Thyroid gland (tissue), 4 donors: ENCODE measurements at places on chromosomes 13 and 19.

- no peaks in the 10 kb centered on the region for H3K27me3 ChIP-seq
- H3K27ac ChIP-seq, result peak overlapping the region; percentile 82
- H3K4me3 ChIP-seq, result no peak overlapping the region
- DNase-seq, result no peak
Observed at GRCh38 chr13:23735329-23735728, 153.9 kb downstream of the MIPEP start.

- H3K4me3 ChIP-seq, result no peak overlapping the region
- H3K4me1 ChIP-seq, result no peaks in the 10 kb centered on the region
- DNase-seq, result no peak
- no peaks in the 10 kb centered on the region for H3K36me3 ChIP-seq
- no peak overlapping the region for H3K27ac ChIP-seq
- H3K27me3 ChIP-seq, result no peaks in the 10 kb centered on the region
Observed at GRCh38 chr13:72284791-72285190, 417.8 kb upstream of the DACH1 start.

- H3K27me3 ChIP-seq, result no peaks in the 10 kb centered on the region
- H3K27ac ChIP-seq, result no peak overlapping the region
- no peak overlapping the region for H3K4me3 ChIP-seq
- DNase-seq, result peak; percentile 18
- no peaks in the 10 kb centered on the region for H3K36me3 ChIP-seq
Observed at GRCh38 chr19:55253842-55254624, 4.8 kb downstream of the PPP6R1 start.

DNA sequence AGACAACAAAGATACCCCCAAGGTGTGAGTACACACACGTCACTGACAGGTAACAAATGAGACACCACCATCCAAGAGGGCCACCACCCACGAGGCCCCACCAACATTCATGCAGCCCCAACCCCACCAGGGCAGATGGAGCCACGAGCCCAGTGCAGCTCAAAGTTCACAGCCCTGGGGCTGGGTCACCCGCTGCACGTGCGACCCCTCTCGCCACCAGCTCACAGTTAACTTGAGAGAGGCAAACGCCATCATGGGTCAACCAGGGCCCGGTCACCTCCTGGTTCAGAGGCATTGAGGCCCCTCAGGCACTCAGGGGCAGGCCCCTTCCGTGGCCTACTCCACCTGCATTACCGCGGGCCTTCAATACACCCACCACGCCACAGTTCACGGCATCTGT lies 49.8 kb downstream of the EPS15L1 start:
- H3K27ac ChIP-seq, result no peak overlapping the region
- peaks cover 39% of the 10 kb centered on the region for H3K36me3 ChIP-seq
- no peaks in the 10 kb centered on the region for H3K27me3 ChIP-seq
- peaks cover 4% of the 10 kb centered on the region for H3K4me1 ChIP-seq
- no peak overlapping the region for H3K4me3 ChIP-seq
- DNase-seq, result no peak

DNA sequence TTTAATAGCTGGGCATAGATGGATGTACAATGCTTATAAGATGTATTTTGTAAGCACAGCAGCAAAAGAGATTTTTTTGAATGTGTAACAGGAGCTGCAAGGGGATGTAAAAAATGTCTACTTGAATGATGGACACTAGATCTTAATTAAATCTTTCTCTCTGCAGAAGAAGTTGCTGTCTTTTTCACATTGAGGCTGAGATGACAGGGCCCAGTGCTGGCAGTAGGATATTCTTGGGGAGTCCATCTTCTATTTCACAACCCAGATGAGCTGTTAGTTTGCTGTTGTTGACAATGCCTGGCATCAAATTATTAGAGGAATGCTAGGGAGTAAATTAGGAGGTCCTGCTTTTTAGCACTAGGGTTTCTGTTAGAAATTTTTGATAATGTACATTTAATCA lies 698.7 kb downstream of the SLITRK5 start:
- H3K4me3 ChIP-seq, result no peak overlapping the region
- no peaks in the 10 kb centered on the region for H3K36me3 ChIP-seq
- no peak for DNase-seq

DNA sequence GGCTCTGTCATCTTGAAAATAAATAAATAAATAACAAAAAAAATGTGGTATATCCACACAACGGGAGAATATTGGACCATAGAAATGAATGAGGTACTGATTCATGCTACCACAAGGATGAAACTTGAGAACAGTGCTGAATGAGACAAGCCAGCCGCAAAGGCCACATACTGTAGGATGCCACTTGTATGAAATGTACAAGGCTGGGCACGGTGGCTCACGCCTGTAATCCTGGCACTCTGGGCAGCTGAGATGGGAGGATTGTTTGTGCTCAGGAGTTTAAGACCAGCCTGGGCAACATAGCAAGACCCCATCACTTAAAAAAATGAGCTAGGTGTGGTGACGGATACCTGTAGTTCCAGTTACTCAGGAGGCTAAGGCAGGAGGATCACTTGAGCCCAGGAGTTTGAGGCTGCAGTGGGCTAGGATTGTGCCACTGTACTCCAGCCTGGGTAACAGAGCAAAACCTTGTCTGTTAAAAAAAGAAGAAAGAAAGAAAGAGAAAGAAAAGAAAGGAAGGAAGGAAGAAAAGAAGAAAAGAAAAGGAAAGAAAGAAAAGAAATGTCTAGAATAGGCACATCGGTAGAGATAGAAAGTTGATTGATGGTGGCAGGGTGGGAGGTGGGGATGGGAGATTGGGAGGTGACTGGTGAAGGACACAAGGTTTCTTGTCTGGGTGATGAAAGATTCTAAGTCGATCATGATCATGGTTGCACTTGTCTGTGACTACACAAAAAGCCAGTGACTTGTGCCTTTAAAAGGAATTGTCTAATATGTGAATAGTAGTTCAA lies 20.3 kb downstream of the HPN start:
- no peak for DNase-seq
- H3K36me3 ChIP-seq, result no peaks in the 10 kb centered on the region

GRCh38 chr19:5107432-5108122 lies 138.7 kb downstream of the KDM4B start:
- H3K27ac ChIP-seq, result no peak overlapping the region
- no peak overlapping the region for H3K4me3 ChIP-seq
- H3K4me1 ChIP-seq, result peaks cover 8% of the 10 kb centered on the region
- H3K27me3 ChIP-seq, result no peaks in the 10 kb centered on the region

DNA sequence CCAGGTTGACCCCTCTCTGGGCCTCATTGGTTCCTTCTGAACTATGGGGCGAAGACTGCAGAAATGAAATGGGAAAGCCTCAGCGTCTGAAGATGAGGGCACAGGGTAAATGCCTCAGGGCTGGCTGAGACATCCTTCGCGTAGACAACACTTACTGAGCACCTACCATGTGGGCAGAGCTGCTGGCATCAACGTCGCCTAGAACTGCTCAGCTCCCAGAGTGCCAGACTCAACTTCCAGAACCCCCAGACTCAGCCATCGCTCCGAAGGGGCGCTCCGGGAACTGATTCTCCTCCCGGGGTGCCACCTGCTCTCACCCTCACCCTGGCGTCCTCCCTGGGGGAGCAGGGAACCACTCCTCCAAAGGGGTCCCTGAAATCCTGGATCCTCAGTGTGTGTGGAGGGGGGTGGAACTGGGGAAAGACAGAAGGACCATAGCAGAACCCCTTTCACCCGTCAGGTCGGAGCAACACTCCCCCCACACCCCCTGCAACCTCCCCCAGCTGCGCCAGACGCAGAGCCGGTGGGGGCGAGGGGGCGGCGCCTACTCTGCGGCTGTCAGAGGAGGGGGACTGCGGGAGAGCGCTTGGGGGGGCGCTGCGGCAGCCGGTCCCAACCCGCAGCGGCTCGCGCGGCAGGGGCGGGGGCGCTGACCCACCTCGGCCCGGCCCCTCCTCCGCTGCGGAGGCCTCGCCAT lies 8.2 kb upstream of the NFIC start:
- H3K27ac ChIP-seq, result peak overlapping the region; percentile 56
- no peaks in the 10 kb centered on the region for H3K27me3 ChIP-seq
- peaks cover 9% of the 10 kb centered on the region for H3K4me1 ChIP-seq
- no peaks in the 10 kb centered on the region for H3K36me3 ChIP-seq

DNA sequence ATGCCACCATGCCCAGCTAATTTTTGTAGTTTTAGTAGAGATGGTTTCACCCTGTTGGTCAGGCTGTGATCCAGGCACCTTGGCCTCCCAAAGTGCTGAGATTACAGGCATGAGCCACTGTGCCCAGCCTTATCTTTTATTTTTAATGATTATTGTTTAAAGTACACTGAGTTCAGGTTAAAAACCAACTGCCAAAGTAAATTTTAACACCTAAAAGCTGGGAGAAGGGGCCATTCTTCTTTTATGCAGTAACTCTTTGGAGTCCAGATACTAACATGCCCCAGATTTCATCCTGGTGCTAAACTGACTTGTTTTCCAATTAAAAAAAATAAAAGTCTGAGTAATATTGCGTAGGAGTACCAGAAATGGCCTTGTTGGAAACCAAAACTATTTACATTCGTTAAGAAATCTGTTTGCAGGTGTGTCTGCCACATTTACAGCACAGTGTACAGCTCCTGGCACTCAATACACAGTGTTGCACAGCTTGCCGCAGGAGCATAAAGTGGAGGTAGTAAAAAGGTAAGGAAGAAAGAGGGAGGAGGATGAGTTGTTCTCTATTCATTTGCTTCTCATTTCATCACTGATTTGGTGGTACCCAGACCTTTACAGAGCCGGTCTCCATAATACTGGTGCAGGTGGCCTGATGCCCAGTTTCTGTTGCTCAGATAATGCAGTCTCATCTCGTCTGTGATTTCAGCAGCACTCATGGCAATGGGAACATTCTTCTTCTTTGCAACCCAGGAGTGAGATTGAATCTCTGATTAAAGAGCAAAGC lies 108.9 kb downstream of the PCCA start:
- no peaks in the 10 kb centered on the region for H3K36me3 ChIP-seq
- H3K27me3 ChIP-seq, result no peaks in the 10 kb centered on the region

GRCh38 chr19:16144216-16144581 lies 714 bp downstream of the HSH2D start:
- no peak for DNase-seq
- peaks cover 5% of the 10 kb centered on the region for H3K4me1 ChIP-seq
- H3K27me3 ChIP-seq, result no peaks in the 10 kb centered on the region
- no peak overlapping the region for H3K27ac ChIP-seq

- DNase-seq, result no peak
- H3K4me1 ChIP-seq, result no peaks in the 10 kb centered on the region
- H3K27ac ChIP-seq, result no peak overlapping the region
- H3K27me3 ChIP-seq, result no peaks in the 10 kb centered on the region
- H3K36me3 ChIP-seq, result no peaks in the 10 kb centered on the region
- H3K4me3 ChIP-seq, result no peak overlapping the region
Observed at GRCh38 chr13:89726690-89727435, 1620.6 kb upstream of the MIR17HG start.

DNA sequence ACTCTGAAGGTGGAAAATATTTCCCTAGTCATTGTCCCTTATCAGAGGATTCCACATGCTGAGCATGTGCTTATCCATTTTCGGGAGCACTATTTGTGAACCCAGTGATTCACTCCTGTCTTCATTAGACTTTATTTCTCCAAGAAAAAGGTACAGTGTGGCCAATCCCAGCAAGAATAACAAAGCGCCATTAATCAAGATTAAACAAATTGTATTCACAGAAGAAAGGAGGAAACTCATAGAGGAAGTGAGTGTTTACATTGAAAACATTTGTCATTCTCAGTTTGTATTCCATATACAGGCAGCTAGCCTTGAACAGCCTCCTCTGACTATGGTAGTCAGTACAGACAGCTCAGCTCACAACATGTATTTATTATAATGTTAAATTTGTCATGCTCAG lies 1669.9 kb upstream of the SPRY2 start:
- no peak for DNase-seq
- no peak overlapping the region for H3K4me3 ChIP-seq
- H3K36me3 ChIP-seq, result no peaks in the 10 kb centered on the region
- no peaks in the 10 kb centered on the region for H3K4me1 ChIP-seq

DNA sequence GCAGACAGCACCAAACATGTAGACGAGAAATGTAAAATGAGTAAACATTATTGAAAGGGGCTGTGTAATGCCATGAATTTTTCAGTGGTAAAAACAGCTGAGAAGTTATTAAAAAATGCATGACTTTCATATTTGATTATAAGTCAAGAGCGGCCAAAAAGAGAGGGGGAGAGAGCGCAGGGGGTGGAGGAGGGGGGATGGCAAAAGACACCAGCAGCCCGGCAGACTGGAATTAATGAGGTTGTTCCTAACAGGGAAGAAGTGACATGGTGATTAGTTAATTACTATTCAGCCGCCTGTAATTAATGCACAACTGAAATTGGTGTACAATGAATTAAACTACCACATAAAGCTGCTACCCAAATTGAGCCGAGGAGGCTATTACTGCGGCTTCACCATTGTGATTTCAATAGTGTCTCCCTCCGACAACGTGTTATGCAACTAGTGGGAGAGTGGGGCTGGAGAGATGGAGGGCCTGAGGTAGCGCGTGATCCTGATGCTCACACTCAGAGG lies 89.1 kb upstream of the VSTM2B start:
- DNase-seq, result no peak
- H3K27ac ChIP-seq, result no peak overlapping the region
- H3K4me1 ChIP-seq, result no peaks in the 10 kb centered on the region
- no peak overlapping the region for H3K4me3 ChIP-seq

DNA sequence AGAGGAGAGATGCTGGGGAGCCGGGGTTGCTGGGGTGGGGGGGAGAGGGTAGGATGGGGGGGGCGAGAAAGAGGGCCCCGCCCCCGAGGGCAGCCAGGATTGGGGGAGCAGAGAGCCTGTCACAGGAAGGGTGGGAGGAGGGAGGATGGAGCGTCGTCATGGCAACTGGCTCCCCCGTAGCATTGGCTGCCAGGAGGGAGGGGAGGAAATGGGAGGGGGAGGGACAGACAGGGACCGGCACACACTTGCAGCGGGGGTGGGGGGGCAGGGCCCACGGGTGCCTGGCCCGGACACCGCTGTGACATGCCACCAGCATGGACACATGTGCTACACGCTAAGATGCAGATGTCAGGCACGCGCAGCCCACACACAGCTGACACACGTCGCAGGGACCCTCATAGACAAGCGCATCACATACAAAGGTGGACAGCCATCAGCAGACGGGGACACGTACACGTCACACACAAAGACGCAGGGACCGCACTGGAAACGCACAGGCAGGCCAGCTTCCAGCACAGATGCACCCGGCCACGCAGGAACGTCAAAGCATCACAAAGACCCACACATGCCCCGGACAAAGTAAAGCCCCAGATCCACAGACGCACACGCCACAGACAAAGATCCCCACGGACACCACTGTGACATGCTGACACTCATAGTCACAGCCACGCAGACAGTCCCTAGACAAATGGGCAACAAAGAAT lies at the start of gene LMTK3:
TSS of gene LMTK3 (minus strand) at position 36 of the 704 bp plus-strand sequence. CDS start 259 bp downstream, outside the sequence.
- peak within 1 kb of the TSS; percentile 5 for H3K4me3 ChIP-seq
- H3K4me1 ChIP-seq, result peaks cover 9% of the 10 kb centered on the region
- H3K27ac ChIP-seq, result no peak within 1 kb of the TSS
- H3K36me3 ChIP-seq, result no peaks in the 10 kb centered on the region

GRCh38 chr13:50846861-50847475 lies 3.5 kb upstream of the DLEU7 start:
- no peak overlapping the region for H3K27ac ChIP-seq
- no peaks in the 10 kb centered on the region for H3K27me3 ChIP-seq
- H3K36me3 ChIP-seq, result no peaks in the 10 kb centered on the region
- no peak overlapping the region for H3K4me3 ChIP-seq
- H3K4me1 ChIP-seq, result peaks cover 16% of the 10 kb centered on the region
- no peak for DNase-seq
